Stimulated activated CD4-positive, alpha-beta T cell treated with anti-CD3 and anti-CD28 coated beads, Interleukin-12 subunit alpha, Interleukin-12 subunit beta, amount 100 ng/mL, for 24 hours (primary cell): ENCODE measurements at places on chromosomes 11 and 22.

GRCh38 chr11:94423507-94423906 lies 22.3 kb upstream of the GPR83 start:
- no peak for DNase-seq

DNA sequence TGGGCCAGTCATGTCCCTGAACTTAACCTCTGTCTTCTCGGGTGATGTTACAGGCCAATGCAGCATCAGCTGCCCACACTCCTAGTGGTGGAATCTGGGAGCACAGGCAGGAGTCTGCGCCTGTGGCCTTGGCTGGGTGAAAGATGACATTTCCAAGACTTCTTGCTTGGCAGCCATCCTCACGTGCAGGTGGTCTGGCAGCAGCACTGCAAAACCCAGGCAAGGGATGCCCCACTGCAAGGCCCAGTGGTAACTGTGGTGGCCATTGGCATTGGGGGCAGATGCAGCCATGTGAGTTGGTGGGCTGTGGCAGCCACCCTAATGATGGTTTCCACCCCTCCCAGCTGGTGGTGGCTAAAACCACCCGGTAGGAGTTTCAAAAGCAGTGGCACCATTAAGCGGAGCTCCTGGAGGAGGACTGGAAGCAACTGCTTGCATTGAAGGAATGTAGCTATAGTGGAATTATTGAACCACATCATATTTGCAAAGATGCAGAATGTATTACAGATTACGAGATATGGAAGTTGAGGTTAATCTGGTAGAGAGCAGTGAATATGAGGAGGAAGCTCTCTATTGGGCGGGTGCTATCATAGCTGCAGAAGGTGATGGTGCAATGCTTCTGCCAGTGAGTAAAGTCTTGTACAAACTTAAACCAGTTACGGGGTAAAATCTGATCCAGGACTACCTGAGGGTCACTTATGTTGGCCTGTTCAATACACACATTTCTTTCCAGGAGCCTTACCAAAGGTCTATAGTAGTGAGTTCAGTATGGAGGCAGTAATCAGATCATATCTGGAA lies 120.7 kb upstream of the TOP3B start:
- DNase-seq, result no peak

- no peak for DNase-seq
These were observed 269.9 kb upstream of the SORL1-AS1 start for GRCh38 chr11:121722431-121723245.

DNA sequence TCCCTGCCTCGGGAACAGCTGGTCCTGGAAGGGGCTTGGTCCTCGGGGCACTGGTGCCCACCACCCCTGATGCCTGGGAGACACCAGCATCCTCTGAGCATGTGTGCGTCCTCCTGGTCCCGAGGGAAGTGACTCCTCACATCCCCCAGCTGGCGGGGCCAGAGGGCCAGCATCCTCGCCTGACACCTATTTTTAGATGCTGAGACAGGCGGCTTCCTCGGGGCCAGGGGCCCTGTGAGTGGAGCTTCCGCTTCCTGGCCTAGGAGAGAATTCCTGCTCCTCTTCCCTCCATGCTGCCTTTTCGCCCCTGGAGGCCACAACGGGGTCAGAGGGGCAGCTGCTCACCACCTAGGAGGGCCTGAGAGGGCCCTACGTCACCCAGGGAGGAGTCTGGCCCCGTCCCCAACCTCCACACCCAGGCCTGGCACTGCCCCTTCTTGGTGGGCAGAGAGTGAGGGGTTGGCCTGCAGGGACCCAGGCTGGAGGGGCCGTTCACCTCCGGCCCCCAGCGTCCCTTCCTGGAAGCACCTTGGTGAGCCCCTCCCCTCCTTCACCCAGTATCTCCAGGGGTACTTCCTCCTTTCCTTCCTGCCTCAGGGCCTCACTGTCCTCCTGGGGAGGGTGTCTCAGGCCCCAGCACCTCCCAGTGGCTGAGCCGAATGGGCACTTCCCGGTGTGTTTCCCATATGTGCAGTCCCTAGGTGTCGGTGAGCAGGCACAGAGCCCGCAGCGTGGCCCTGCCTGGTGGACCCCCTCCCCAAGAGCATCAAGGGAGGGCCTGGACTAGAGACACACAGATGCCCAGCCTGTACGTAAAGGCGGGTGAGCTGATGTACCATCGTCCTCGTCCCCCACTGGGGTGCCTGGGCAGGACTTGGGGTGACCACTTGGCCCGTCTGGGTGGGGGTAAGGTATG lies 6.1 kb downstream of the CD81 start:
- DNase-seq, result no peak

DNA sequence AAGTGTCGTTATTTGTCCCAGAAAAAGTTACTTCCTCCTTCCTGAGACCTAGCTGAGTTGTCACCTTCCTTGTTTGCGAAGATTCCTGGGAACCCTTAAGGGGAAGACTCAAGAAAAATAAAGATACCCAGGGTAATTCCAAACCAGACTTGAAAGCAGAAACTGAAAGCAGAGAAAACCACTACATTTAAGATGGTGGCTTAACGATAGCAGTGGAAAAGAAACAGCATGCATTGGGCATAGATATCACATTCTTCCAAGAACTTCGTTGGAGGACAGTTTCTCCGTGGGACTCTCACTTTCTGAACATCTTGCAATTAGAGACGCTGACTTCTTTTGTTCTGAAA lies 89.1 kb downstream of the FAM76B start:
- DNase-seq, result no peak

GRCh38 chr11:118533769-118534729 lies 3.1 kb downstream of the TMEM25 start:
- no peak for DNase-seq

GRCh38 chr22:42365942-42366695 lies 66.1 kb downstream of the NFAM1 start:
- no peak for DNase-seq

- no peak for DNase-seq
These were observed 6.7 kb upstream of the RTN4RL2 start for GRCh38 chr11:57453543-57454177.

- no peak for DNase-seq
These were observed 10.2 kb upstream of the POU2F3 start for GRCh38 chr11:120229451-120230424.

GRCh38 chr11:72838691-72839305 lies 24.6 kb downstream of the ATG16L2 start:
- no peak for DNase-seq

DNA sequence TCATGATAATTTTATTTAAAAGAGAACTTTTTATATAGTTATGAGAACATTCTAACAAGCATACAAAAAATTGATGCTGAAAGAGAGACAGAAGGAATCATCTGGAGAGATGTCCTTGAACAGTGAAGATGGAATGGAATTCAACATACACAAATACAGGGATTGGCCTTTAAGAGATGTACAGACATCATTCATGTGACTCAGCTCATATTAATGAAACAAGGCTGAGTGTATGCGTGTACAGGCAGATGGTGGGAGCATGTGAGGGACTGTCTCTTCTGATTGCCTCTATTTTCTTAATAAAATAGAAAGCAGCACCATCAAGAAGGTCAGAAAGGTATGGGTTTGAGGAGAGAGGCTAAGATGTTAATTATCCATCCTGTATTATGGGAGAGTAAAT lies 793.3 kb downstream of the CNTN5 start:
- DNase-seq, result no peak

GRCh38 chr22:33699176-33699575 lies 221.1 kb downstream of the LARGE1 start:
- DNase-seq, result no peak

GRCh38 chr22:48278620-48279460 lies 1516.4 kb downstream of the TBC1D22A start:
- no peak for DNase-seq

- no peak for DNase-seq
These were observed 4.9 kb upstream of the OR52W1 start for GRCh38 chr11:6194065-6194581.

GRCh38 chr11:1356007-1356435 lies 33.7 kb upstream of the BRSK2 start:
- DNase-seq, result no peak

DNA sequence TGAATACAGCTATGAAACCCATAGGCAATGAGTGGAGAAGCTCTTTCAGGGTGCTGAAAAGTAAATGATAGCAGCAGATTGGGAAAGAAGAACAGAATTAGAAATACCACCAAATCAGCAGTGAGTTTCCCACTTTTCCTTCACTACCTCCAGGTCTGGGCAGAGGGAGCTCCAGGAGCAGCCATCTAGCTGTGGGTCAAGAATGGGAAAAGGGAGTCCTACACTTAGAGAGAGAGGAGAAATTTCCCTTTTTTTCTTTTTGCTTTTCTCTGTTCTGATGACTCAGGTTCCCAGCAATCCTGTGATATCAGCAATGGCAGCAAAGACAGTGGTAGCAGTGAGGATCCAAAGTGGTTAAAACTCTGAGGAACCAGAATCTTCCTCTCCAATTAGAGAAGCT lies 263.9 kb downstream of the NXPE2 start:
- no peak for DNase-seq

DNA sequence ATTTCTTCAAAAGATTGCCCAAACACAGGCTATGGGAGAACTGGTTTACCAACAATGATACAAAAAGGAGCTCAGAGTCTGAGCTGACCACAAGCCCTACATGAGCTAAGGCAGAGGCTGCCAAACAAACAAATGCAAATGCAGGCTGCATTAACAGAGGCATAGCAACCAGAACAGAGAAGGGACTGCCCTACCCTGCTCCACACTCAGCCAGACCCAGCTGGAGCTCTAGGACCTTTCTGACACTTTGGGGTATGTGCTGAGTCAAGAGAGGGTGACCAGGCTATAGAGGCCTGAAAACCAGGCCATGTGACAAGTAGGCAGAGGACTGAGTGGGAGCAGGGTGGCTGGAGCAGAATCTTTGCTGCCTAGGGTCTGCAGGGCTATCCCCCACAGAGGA lies 17.8 kb upstream of the P2RY2 start:
- no peak for DNase-seq

- peak; percentile 46 for DNase-seq
These were observed at the start of gene CERK for GRCh38 chr22:46737976-46738646. Gene CERK (minus strand): TSS chr22:46738252. CDS start chr22:46738148, 104 bp downstream.

DNA sequence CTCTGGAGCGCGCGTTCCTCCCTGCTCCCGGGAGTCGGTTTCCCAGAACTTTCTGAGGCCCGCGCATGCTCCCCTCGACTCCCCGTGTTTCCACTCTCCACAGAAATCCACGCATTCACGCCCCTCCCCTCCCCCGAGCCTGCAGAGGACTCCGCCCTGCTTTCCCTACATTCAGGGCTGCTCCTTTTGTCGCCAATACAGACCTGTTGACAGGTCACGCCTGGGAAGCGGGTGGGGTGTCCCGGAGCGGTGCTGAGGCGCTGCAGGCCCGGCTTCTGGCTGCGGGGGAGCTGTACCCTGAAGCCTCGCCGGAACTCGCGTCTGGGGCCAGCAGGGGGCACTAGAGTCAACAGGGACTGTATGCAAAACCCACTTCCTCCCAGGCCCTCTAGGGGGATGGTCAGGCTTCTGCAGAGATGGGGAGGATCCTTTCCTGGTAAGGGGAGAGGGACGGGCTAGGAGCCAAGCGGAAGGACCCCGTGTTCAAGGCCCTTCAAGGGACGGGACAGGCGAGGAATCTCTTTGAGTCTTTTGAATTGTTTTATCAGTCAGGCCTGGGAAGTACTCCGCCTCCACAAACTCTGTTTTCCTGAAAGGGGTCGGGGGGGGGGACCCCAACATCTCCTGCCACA lies at the start of gene PRAME:
TSS of gene PRAME (minus strand) at position 294 of the 632 bp plus-strand sequence. CDS start 2,433 bp downstream, outside the sequence.
- DNase-seq, result peak; percentile 50

DNA sequence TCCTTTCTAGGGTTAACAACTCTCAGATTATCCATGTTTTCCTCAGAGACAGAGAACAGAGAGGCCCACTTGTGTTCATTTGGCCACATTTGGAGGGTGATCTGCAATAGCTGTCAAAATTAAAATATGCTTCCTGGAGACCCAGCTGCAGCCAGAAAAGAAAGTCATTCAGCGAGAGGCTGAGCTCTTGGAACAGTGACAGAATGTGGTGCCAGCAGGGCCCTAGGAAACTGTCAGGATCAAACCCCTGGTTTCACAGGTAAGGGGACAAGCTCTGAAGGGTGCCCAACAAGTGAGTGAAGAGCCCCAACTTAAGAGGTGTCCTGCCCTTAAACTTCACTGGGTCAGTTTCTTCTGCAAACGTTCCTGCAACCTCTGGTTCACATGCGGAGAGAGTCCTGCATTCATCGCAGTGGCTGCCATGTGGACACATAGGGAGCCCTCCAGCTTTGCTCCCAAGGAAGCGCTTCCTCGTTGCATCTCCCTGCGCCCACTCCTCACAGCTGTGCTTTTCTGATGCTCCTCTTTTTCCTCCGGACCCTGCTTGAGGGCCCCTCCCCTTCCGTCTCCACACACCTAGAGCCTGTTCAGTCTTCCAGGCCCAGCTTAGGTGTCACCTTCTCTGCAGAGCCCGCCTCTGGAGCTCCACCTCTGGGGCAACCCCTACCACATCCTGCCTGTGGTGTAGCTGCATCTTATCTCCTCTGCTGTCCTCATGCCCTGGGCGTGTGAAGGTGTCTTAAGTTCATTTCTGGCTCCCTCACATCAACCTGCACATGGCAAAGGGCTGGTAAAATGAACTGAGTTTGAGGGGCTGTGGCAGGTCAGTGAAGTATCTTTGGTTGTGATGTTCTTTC lies 3.9 kb downstream of the UCP3 start:
- DNase-seq, result peak; percentile 46

DNA sequence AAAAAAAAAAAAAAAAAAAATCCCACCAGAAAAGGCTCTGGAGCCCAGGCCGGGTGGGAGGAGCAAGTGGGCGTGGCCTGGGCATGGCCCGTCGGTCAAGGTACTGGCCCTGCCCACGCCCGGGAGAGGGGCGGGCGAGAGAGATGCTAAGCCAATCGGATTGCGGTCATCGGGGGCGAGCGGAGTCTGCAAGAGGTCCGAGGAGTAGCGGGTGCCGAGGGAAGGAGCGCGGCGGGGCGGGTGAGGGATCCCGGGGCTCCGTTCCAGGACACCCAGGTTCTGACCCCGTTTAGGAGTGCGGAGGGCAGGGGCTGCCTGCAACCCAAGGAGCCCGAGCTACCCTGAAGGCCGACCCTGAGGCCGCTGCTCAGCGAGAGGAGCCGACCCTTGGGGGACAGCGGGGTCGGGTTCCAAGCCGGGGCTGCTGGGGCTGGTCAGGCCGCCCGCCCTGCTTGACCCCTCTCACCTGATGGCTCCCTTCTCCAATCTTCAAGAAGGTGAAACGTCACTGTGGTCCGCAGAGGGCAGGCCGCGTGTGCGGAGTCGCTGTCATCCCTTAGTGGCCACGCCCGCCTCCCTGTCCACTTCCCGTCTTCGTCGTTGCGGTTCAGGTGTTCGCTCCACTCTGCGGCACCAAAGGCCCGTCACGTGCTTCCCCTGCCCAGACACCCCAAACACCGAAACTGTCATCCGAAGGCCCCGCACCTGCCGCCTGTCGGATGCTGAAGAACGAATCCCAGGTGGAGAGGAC lies 11.1 kb upstream of the TAB1 start:
- peak; percentile 54 for DNase-seq

DNA sequence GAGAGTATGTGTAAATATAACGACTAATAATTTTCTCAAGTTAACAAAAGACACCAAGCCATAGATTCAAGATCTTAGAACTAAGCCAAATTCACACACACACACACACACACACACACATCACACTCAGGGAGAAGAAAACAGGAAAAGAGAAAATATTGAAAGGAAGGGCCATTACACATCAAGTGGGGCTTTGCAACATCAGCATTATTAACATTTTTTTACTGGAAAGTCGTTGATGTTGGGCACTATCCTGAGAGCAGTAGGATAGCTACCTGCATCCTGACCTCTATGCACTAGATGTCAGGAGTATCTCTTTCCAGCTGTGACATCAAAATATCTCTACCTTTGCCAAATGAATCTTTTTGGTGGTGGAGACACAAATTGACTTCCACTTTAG lies 8.9 kb downstream of the OR5D16 start:
- DNase-seq, result no peak
